Omental fat pad (tissue), 4 donors: ENCODE measurements at places on chromosomes 2 and 18.

- no peak for DNase-seq
These were observed 40.4 kb upstream of the CREG2 start for GRCh38 chr2:101427743-101428142.

DNA sequence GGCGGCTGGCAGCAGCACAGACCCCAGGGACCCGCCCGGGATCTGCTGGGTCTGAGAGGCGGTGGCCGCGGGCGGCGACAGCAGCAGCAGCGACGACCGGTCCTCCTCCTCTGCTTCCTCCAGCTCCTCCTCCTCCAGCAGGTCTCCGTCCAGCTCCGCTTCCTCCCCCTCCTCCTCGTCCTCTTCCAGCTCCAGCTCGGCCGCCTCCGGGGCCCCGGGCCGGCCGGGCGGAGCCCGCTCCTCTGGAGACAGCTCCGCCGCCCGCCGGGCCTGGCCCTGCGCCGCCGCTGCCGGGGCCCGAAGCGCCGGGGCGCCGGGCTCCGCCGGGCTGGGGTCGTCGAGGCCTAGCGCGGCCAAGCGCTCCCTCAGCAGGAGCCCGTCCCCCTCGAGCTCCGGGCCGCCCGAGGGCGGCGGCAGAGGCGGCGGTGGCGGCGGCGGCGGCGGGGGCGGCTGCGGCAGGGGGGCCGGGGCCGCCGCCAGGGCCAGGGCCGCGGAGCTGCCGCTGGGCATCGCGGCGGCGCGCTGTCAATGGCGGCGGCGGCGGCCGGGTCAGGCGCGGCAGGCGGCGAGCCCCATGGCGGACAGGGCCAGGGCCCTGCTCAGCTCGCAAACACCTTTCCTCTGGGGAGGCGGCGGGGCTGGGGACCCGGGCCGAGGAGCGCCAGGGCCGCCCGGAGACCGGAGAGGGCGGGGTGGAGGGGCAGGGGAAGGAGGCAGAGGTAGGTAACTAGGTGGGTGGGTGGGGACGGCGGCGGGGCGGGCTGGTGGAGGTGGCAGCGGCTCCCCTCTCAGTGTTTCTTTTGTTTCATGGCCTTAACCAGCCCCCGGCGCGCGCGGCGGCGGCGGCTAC is 445 bp downstream of the MEX3C start:
- no peak for DNase-seq

GRCh38 chr2:143907801-143908200 is 612.1 kb downstream of the ZEB2 start:
- DNase-seq, result no peak

DNA sequence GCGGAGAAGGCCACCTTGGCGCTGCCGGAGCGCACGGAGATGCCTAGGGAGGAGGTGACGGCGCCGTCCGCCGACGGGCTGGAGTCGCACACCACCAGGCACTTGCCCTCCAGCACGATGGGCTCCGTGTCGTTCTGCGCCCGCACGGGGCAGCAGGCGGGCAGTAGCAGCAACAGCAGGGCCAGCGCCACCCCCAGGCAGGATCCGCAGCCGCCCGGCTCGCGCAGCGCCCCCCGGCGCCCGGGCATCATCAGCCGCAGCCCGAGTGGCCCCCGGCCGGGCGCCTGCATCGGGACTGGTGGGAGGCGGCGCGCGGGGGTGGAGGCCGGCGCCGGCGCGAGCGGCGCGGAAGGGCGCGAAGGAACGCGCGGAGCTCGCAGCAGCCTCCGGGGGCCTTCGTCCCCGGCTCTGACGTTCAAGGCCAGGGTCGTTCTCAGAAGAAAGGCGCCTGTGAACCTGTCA is 2.2 kb downstream of the CBLN2 start:
- DNase-seq, result no peak

- no peak for DNase-seq
These were observed 155.9 kb downstream of the TWIST2 start for GRCh38 chr2:239003624-239004273.

GRCh38 chr2:156145976-156146375 is 186.5 kb downstream of the NR4A2 start:
- DNase-seq, result no peak

- DNase-seq, result peak; percentile 39
These were observed 59.6 kb downstream of the SP110 start for GRCh38 chr2:230160112-230160660.

DNA sequence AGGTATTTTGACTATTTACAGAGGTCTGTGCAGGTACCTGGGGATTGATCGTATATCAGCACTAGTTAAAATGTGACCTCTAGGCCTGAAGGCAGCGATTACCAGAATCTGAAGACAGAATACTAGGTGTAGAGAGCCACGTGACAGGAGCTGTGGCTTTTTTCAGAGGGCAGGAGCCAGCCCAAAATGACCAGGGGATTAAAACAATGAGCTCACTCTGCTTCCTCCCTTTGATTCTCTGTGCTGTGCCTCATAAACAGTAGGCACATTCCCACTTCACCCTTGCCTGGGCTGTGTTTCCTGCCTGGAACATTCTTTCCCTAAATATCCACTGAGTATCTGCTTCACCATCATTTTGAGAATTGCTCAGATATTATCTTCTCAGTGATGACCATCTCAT is 15.2 kb downstream of the ITGAV start:
- DNase-seq, result no peak

DNA sequence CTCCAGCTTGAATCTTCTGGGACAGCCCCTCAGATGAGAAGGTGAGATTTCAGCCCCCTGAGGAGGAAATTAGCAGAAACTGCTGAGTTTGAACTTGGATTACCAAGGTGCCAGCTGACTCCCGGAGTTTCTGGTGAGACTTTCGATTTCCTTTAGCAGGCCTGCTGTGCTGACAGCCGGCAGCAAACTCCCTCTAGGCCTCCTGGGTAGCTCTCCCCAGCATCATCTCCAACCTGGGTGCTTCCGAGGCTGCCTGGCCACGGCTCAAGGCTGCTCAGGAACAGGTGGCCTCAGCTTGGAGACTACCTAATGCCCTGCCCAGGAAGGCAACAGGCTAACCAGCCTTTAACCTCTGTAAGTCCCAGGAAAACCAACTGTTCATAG is 16.5 kb downstream of the SDC1 start:
- DNase-seq, result no peak

DNA sequence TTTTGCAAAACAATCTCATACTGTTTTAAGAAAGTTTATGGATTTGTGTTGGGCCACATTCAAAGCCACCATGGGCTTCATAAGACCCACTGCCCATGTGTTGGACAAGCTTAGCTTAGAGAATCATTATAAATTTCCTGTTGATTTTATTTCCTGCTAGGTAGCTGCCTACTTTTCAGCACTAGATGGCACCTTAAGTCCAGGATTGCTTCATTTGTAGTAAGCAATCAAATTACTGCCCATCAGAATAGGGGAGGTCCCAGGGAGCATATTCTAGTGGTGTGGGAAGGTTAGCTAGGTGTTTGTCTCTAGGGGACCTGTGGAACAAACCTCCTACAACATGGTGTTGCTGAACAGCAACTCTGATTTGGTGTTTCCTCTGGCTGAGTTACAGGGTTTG is 11.0 kb upstream of the DCDC2C start:
- DNase-seq, result no peak

DNA sequence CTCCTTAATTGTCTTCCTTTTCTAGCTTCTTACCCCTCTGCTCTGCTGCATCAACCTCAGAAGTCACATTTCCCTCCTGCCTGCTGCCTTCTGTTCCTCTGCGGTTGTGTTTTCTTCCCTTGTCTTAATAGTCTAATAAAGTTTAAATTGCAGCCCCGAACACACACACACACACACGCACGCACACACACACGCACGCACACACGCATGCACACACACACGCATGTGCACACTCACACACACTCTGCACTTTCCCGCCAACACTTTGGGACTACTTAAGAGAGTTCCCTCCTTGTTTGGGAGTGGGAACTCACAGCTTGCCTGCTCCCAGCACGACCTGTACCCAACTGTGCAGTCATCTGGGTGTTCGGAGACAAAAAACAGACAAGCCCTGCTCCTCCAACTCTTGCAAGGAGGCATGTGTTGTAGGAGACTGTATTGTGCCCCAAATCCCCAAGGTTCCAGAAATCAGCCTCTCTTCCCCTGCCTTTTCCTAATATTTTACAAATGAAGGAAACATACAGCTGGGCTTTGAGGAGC is 99.1 kb downstream of the SETBP1 start:
- DNase-seq, result no peak

DNA sequence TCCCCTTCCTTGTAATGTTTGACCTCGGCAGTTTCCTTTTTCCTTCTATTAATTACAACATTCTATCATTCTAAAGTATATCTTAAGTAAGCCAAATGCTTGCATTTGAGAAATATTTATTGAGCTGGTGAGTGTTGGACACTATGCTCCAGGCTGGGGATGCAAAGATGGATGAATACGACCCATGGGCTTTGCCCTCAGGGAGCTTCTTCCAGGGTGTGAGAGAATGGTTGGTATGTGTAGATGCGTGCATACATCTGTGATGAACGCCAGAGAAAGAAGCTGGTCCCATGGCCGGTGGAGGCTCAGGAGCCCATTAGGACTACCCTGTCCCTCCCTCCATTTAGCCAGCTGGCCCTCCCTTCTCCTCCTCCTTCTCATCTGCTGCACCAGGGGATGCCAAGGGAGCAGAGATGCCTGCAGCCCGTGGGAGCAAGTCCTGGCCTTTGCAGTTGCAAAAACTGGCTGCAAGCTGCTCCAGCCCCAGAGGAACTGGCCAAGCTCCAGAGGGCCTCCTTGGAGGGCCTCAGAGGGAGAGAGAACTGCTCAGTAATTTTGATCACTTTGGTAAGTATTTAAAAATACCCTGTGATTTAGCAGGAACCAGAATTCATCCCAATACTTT is 65.7 kb upstream of the FOSL2 start:
- DNase-seq, result no peak

DNA sequence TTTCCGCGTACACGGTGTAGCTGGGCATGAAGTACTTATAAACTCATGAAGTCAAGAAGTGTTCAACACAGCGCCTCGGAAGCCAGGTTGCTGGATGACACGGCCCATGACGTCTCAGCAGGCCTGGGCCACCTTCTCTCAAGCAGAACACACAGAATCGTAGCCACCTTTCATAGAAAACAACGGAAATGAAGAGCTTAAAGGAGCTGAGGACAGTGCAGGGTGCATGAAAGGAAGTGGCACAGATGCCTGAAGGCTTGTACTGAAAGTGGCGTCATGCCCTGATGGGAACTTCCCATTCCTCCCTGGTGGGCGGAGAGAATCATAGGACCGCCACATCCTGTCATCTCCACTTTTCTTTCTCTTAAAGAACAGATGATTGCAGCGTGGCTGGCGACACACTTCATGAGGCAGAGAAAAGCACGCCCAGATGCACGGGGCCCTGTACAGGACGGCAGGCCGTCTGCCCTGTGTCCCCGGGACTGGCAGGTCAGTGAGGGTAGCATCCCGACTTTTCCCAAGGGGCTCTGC is 31.1 kb downstream of the HDAC4 start:
- DNase-seq, result no peak

DNA sequence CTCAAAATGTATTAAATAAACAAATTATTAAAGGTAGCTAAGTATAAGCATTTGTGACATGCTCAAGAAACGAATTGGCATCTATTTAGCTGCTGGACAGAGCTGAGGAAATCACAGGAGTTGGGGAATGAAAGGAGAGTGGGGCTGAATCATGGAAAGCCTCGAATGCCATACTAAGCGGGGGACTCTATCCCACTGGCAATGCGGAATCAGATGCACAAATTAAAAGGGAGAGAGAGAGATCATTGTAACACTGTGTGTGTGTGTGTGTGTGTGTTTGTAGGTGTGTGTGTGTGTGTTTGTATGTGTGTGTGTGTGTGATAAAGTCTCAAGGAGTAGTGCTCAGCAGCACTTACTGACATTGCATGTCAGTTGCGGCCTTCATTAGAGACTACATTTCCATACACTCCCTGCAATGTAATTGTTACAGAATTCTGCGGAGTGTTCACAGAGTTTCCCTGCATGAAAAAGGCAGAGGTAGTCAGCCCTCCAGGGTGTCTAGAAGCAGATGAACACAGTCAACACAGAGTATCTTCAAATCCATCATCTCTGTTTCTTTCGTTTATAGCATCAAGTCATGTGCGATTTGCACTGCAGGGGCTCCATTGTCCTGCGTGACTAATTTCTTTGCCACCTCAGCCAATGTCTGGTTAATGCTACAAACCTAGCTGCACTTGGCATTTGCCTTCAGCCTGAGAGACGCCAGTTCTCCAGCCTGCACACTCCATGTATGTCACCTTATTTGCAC is 111.7 kb upstream of the CYRIA start:
- DNase-seq, result no peak

- DNase-seq, result no peak
These were observed 110.0 kb downstream of the NCKAP5 start for GRCh38 chr2:133458280-133458679.

DNA sequence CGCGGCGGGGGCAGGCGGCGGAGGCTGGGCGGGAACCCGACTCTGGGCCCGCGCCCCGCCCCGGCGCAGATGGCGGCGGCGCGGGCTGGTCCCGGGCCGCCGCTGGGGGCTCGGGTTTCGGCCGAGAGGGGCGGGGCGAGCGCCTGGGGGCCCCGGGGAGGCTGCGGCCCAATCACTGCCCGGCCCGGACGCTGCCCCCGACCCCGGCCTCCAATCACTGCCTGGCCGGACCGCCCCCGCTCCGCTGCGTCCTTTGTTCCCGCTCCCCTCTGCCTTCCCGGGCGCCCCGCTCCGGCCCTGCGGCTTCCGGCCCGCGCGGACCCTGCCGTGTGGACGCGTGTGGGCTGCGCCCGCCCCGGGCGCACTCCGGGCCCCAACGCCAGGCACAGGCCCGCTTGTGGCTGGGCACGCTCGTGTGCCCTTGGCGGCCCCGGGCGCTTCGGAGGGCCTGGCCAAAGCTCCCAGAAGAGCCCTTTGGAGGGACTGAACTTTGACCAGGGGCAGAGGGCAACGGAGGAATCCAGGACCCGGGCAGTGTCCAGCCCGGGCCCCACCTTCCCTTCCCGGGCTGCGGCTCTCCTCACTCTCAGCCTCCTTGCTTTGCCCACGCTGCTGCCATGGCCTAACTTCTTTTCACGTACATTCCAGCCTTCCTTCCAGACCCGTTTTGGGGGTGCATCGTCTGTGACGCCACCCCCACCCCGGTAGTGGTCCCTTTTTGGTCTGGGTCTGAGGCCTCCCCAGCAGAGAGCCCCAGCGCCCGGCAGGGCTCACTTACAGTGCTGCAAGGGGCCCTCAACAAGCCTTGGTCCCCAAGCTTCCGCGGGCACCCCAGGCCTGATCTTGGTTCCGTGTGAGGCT is 27.1 kb upstream of the PTMA start:
- peak; percentile 49 for DNase-seq

GRCh38 chr18:39713961-39714360 is 2148.4 kb upstream of the CELF4 start:
- no peak for DNase-seq

GRCh38 chr2:101706819-101707177 is 9.3 kb downstream of the MAP4K4 start:
- no peak for DNase-seq

DNA sequence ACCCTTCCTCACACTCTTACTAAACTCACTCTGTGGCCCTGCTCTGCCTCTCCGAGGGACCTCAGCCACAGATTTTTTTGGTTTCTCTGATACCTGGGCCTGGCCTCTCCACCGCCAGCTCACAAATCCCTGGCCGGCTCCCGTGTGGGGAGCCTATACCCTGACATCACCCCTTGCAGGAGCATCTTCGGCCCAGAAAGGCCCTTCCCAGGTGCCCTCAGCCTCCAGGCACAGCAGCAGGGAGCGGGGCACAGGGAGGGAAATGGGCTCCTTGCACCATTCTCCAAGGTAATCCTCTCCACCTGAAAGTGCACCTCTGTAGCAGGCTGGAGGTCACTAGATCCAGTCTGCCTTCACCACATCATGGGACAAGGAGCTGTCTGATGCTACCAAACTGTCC is 43.2 kb downstream of the CRACDL start:
- DNase-seq, result no peak
